A549 treated with CpdA at 1 μM for 4 hours (cell line): ENCODE measurements at places on chromosomes 12 and 14. TPM values are rescaled to one million over a fixed set of nuclear protein-coding genes. Genes with fewer than 3 reads are reported as not detected.

Gene PMEL
- 0.46 to 1.1 TPM (median 0.77 TPM) in 5 replicates for total RNA-seq

Gene RDH16
- total RNA-seq, result 0.05 to 0.15 TPM (median 0.08 TPM) in 5 replicates

Gene TSPAN19
- 0.31 TPM in 1 of 5 replicates, not detected in the others for total RNA-seq

Gene MYRFL
- total RNA-seq, result 0.03 TPM in 1 of 5 replicates, not detected in the others

Gene VASH1
- 3.3 to 4.6 TPM (median 3.8 TPM) in 5 replicates for total RNA-seq

Gene LBHD2
- 0.17 TPM in 1 of 5 replicates, not detected in the others for total RNA-seq

Gene ANO2
- total RNA-seq, result not detected in 5 replicates

Gene TMCC3
- total RNA-seq, result 0.99 to 1.3 TPM (median 1.1 TPM) in 5 replicates

Gene PRB2
- total RNA-seq, result not detected in 5 replicates
